ENCODE measurements at places on chromosomes 3 and 15. TPM values are rescaled to one million over a fixed set of nuclear protein-coding genes. Genes with fewer than 3 reads are reported as not detected.

GRCh38 chr3:9716801-9717555, 13.3 kb downstream of the CPNE9 start:
- peaks cover 9% of the 10 kb centered on the region for H3K4me1 ChIP-seq
- no peak overlapping the region for H3K4me3 ChIP-seq
- H3K27ac ChIP-seq, result no peak overlapping the region
- DNase-seq, result no peak
- no peaks in the 10 kb centered on the region for H3K36me3 ChIP-seq

GRCh38 chr3:37683321-37683720, 178.4 kb upstream of the CTDSPL start:
- peaks cover 6% of the 10 kb centered on the region for H3K27me3 ChIP-seq

- H3K4me1 ChIP-seq, result no peaks in the 10 kb centered on the region
- H3K27ac ChIP-seq, result no peak overlapping the region
- no peaks in the 10 kb centered on the region for H3K36me3 ChIP-seq
- H3K27me3 ChIP-seq, result no peaks in the 10 kb centered on the region
- H3K4me3 ChIP-seq, result no peak overlapping the region
Measured at GRCh38 chr15:40825661-40826422, 2.7 kb downstream of the PPP1R14D start.

DNA sequence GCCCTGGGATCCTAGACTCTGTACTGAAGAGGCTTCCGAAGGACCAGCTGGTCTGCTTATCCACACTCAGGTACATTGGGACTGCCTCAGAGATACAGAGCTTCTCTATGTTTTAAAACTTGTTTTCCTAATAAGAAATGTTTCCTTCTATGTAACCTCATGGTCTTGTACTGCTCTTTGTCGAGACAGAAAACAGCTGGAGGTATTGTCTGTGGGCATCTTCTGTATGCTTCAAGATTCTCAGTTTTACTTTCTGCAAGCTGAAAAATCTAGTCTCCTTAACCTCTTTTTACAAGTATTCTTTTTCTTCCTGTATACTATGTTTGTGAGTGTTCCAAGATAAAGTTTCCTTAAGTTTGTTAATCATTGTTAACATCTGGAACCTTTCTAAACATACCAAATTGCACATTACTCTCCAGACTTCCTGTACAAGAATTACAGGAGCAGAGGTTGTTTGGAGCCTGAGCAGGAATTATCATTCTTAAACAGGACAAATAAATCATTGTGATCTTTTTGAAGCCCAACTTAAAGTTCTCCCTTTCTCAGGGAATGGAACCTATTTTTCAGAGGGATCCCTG, 358.3 kb upstream of the CFAP20DC start:
- no peak overlapping the region for H3K27ac ChIP-seq
- H3K4me1 ChIP-seq, result peaks cover 5% of the 10 kb centered on the region
- H3K36me3 ChIP-seq, result no peaks in the 10 kb centered on the region

- H3K4me1 ChIP-seq, result peaks cover 28% of the 10 kb centered on the region
- no peaks in the 10 kb centered on the region for H3K27me3 ChIP-seq
- peak overlapping the region; percentile 71 for H3K27ac ChIP-seq
- DNase-seq, result no peak
- peaks cover 8% of the 10 kb centered on the region for H3K36me3 ChIP-seq
- H3K4me3 ChIP-seq, result peak overlapping the region; percentile 82
Measured at GRCh38 chr15:56917652-56918045, 795 bp upstream of the TCF12 start.

- H3K36me3 ChIP-seq, result no peaks in the 10 kb centered on the region
- H3K4me1 ChIP-seq, result peaks cover 16% of the 10 kb centered on the region
- peak overlapping the region; percentile 72 for H3K4me3 ChIP-seq
- H3K27me3 ChIP-seq, result no peaks in the 10 kb centered on the region
- H3K27ac ChIP-seq, result no peak overlapping the region
Measured at GRCh38 chr3:115784739-115785536, 161.6 kb downstream of the GAP43 start.

- no peaks in the 10 kb centered on the region for H3K4me1 ChIP-seq
- H3K36me3 ChIP-seq, result no peaks in the 10 kb centered on the region
- no peak for DNase-seq
- no peak overlapping the region for H3K4me3 ChIP-seq
- peaks cover 2% of the 10 kb centered on the region for H3K27me3 ChIP-seq
Measured at GRCh38 chr15:98529205-98530145, 118.9 kb upstream of the IGF1R start.

- H3K27me3 ChIP-seq, result peaks cover 4% of the 10 kb centered on the region
- DNase-seq, result no peak
- H3K27ac ChIP-seq, result no peak overlapping the region
- no peak overlapping the region for H3K4me3 ChIP-seq
- H3K36me3 ChIP-seq, result no peaks in the 10 kb centered on the region
- H3K4me1 ChIP-seq, result no peaks in the 10 kb centered on the region
Measured at GRCh38 chr3:112623717-112624116, 17.2 kb downstream of the CCDC80 start.

GRCh38 chr3:180335050-180335449, 266.9 kb upstream of the TTC14 start:
- no peak overlapping the region for H3K27ac ChIP-seq
- H3K36me3 ChIP-seq, result no peaks in the 10 kb centered on the region
- no peaks in the 10 kb centered on the region for H3K27me3 ChIP-seq
- no peaks in the 10 kb centered on the region for H3K4me1 ChIP-seq

GRCh38 chr3:32106929-32107362, 526 bp downstream of the GPD1L start:
- H3K27ac ChIP-seq, result no peak overlapping the region
- no peak for DNase-seq
- no peaks in the 10 kb centered on the region for H3K36me3 ChIP-seq
- H3K4me3 ChIP-seq, result peak overlapping the region; percentile 80
- H3K4me1 ChIP-seq, result peaks cover 44% of the 10 kb centered on the region
- no peaks in the 10 kb centered on the region for H3K27me3 ChIP-seq

GRCh38 chr3:190109441-190109840, 11.3 kb downstream of the P3H2 start:
- no peaks in the 10 kb centered on the region for H3K4me1 ChIP-seq
- no peak overlapping the region for H3K4me3 ChIP-seq
- peaks cover 4% of the 10 kb centered on the region for H3K27me3 ChIP-seq

DNA sequence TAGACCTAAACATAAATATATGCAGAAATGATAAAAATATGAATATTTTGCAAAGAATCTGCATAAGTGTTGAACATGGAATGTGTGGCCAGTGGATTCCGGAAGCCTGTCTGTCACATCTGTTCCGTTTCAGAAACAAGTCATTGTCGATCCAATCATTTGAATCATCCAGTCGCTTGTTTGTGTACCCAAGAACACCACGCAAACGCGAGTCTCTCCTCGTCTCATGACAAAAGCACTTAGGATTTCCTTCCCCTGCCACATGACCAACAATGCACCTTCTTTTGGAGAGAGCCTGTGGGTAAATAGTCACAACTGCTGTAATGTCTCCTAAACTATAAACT, 80.2 kb downstream of the FMN1 start:
- no peaks in the 10 kb centered on the region for H3K27me3 ChIP-seq
- H3K36me3 ChIP-seq, result no peaks in the 10 kb centered on the region
- H3K27ac ChIP-seq, result no peak overlapping the region
- DNase-seq, result no peak
- H3K4me1 ChIP-seq, result no peaks in the 10 kb centered on the region

DNA sequence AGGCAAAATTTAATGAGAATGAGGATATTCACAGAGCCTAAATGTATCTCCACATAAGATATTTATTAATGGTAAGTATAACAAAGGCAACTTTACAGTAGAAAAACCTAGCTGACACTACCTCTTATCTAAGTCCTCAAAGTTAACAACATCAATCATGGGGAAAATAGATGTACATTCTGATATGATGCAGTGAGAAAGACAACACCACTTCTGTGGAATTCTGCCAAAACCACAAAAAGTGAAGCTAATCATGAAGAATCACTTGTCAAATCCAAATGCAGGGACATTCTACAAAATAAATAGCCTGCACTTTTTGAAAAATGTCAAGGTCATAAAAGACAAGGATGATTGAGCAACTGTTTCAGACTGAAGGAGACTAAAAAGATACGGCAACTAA, 27.5 kb upstream of the EOMES start:
- H3K4me3 ChIP-seq, result no peak overlapping the region
- H3K27me3 ChIP-seq, result no peaks in the 10 kb centered on the region
- DNase-seq, result no peak
- no peak overlapping the region for H3K27ac ChIP-seq
- H3K36me3 ChIP-seq, result no peaks in the 10 kb centered on the region

DNA sequence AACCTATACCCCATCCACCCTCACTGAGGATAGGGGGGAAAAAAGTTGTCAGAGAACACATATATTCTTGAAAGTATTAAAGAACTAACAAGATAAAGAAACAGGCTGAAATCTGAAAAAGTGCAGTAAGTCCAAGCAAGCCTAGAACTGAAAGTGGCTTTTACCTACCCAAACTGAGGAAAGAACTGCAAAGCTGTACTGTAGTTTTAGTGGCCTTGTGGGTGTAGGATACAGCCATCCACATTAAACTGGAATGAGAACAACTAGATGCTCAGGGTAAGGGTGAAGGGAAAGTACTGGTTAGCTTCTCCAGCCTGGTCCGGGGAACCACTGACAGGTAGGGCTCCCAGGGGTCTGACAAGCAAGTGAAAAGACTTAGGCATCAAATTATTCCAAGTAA, 10.1 kb downstream of the UBP1 start:
- peaks cover 42% of the 10 kb centered on the region for H3K4me1 ChIP-seq
- no peaks in the 10 kb centered on the region for H3K27me3 ChIP-seq
- DNase-seq, result no peak
- H3K27ac ChIP-seq, result no peak overlapping the region
- peaks cover 5% of the 10 kb centered on the region for H3K36me3 ChIP-seq
- H3K4me3 ChIP-seq, result no peak overlapping the region

DNA sequence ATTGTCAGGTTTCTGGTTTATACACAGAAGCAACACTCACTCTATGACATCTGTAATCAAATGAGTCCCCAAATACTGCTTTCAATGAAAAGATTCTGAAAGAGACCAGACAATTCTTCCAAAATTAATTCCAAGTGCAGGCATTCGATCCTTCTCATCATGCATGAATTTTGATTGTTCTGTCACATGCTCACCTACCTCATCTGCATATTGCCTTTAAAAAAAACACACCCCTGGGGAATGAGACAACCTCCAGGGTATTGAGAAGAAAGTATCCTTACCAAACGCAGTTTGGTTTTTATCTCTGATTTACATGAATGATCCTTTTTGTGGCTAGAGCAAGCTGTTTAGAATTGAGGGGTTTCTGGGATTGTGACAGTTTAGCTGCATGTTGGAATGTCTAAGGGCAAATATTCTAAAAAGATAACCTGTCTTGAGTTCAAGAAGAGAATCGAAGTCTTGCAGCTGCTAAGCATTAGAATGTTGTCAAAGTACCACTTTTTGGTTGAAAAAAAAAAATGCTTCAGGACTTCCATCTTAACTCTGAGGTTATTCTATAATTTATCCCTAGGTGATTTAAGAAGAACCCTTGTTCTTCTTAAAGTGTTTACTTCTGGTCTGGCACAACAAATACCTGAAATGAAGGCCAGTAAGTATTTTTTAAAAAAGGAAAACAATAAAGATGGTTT, 653.1 kb downstream of the RBMS3 start:
- no peak overlapping the region for H3K27ac ChIP-seq
- no peak for DNase-seq
- H3K36me3 ChIP-seq, result no peaks in the 10 kb centered on the region
- no peaks in the 10 kb centered on the region for H3K27me3 ChIP-seq

DNA sequence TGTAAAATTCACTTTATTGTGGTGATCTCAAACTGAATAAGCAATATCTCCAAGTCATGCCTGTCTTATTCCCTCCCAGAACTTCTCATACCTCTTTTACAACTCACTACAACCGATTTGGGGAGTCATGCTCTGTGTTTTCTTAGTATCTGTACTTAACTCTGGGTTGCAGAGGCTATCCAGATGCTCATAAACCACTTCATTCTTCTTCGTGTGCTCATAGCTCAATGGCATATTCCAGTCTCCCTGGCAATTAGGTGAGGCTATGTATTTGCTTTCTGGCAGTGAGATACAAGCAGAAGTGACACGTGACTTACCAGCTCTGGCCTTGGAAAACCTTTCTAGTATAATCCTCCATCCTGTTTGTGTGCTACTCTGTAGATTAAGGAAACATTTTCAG, 360.9 kb downstream of the ZNF385D start:
- DNase-seq, result no peak
- no peak overlapping the region for H3K4me3 ChIP-seq
- H3K36me3 ChIP-seq, result no peaks in the 10 kb centered on the region
- H3K27ac ChIP-seq, result no peak overlapping the region
- no peaks in the 10 kb centered on the region for H3K27me3 ChIP-seq
- no peaks in the 10 kb centered on the region for H3K4me1 ChIP-seq

GRCh38 chr15:59008086-59008485, 20.6 kb downstream of the RNF111 start:
- DNase-seq, result no peak
- no peak overlapping the region for H3K4me3 ChIP-seq
- H3K27me3 ChIP-seq, result no peaks in the 10 kb centered on the region
- H3K36me3 ChIP-seq, result peaks cover 16% of the 10 kb centered on the region
- no peak overlapping the region for H3K27ac ChIP-seq

Gene CTXN2
- total RNA-seq, result not detected

Gene LRRC28
- 14.4 TPM for total RNA-seq

Gene PARP6
- 128 TPM for total RNA-seq

Gene CPB1
- total RNA-seq, result not detected

Gene P2RY12
- not detected for total RNA-seq

Gene NPAP1
- not detected for total RNA-seq

Gene WDR6
- 132 TPM for total RNA-seq

Gene GOLGA8S
- total RNA-seq, result 0.14 TPM

Gene TMC3
- total RNA-seq, result not detected

Data from CD4-positive, alpha-beta T cell (primary cell).